ENCODE measurements at places on chromosomes 6 and 20. TPM values are rescaled to one million over a fixed set of nuclear protein-coding genes. Genes with fewer than 3 reads are reported as not detected.
A peak's percentile ranks its signal among the peaks of the same experiment; 100 is the strongest.

DNA sequence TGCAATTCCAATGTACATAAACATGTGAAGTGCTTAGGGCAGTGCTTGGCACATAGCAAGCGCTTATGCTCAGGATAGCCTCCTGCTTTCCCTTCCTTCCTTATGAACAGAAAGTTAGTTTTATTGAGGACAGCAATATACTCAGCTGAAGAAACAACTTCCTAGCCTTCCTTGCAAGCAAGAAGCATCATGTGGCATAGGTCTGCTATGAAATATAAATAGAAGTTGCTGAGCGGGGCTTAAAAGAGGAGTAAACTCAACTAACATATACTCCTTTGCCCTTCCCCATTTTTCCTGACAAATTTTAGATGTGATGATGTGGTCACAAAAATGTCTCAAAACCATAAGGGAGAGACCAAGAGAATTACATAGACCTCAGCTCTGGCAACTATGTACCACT is 98.9 kb downstream of the KIF16B start:
- no peak for DNase-seq

DNA sequence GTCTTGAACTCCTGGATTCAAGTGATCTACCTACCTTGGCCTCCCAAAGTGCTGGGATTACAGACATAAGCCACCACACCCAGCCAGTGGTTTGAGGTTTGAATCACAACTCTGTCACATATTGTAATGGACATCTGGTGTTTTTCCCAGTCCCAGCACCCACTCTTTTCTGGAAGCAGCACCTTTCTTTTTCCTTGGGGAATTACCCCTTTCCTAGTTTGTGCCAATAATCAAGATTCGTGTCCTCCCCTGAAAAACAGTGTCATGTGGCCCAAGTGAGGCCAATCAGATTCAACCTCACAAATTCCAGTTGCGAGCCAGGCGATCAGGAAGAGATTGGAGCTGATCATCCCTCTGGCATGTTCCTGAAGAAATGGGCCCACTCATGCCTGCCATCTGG is 71.7 kb upstream of the SGK1 start:
- no peak for DNase-seq

- DNase-seq, result no peak
Measured at GRCh38 chr6:83199173-83199862, 6.2 kb downstream of the RWDD2A start.

DNA sequence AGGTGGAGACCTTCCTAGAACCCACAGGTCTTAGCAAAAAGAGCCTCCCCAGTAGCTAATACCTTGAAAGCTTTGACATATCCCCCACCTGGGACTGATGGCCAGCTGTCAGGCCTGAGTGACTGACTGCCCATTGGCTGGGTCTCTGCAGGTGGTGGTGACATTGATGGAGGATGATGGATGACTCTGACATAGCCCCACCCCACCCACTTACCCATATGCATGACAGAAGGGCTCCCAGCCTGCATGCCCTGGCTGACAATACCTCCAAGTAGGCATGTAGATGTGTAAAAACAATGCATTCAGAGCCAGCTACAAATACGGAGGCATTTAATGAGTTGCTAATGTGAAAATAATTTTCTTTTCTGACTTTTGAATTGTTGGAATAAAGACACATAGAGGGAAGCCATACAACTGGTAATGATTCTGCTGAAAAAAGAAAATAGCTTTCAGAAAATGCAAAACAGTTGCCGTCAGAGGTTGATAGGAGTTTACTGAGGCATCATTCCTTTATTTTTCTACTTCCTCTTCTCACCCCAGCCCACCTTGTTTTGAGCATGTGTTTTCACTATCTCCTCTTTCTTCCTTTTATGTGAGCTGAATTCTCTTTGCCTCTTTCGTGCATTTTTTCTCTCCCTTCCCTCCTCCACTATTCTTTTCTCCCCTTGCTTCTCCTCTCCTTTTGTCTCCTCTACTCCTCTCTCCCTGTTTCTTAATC is 70.6 kb downstream of the OLIG3 start:
- DNase-seq, result no peak

TRIM10 gene
- 0.19 TPM for total RNA-seq

- DNase-seq, result no peak
Measured at GRCh38 chr20:47019121-47019824, 124.6 kb downstream of the EYA2 start.

- no peak for DNase-seq
Measured at GRCh38 chr20:58137236-58137635, 91.2 kb downstream of the ANKRD60 start.

DNA sequence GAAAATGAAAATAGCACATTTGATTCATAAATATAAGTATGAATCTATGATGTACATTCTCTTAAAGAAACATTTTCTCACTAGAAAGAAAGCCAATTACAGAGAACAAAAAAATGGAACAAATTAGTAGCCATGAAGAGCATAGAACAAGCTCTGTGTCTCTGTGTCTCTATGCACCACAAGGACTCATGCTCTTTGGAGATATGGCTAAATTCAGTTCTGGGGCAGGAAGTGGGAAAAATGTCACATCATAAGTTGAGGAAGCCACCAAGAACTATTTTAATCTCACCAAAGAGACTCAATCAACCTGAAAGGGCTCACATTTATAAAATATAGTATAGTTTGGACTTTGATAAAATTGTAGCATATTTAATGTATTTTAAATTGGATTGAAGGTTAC is 1259.8 kb upstream of the GJE1 start:
- no peak for DNase-seq

DNA sequence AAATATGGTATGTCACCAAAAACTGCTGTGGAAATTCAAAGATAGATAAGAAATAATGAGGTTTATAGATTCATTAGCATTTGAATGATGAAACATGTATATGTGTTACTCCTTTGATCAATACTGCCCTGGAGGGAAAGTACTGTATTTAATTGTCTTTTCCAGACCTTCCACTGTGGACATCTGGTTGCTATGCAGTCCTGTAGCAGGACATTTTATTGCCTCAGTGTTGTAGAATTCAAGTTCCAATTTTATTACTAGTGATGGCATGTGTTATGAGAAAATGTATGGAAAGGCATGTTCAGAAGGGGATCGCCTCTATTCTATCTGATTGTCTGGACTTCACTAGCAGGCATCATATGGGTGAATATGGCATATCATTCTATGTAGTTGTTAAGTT is 391.0 kb downstream of the TFAP2B start:
- no peak for DNase-seq

GPLD1 gene
- total RNA-seq, result 0.52 TPM

DNA sequence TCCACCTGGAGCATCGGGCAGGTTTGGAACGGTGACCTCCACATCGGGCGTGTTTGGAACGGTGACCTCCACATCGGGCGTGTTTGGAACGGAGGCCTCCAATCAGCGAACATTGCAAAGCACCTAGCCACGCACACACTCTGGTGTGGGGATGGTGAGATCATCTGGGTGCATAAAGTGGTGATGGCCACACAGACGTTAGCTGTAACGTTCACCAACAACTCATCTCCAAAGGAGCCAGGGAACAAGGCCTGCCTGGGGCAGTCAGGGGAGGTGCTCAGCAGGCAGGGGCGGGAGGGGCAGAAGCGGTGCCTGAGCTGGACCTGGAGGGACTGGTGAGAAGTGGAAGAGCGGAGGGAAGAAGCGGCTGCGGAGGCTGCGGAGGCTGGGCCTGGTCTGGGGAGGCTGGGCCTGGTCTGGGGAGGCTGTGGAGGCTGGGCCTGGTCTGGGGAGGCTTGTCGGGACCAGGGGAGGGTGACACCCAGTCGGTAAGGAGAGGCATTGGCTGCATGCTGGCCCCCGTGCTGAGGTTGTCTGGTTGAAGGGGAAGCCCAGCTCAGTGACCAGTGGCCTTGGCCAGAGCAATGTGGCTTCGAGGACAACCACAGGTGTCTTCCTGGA is 89.9 kb downstream of the PSMB1 start:
- DNase-seq, result no peak

LY6G6D gene
- not detected for total RNA-seq

DNA sequence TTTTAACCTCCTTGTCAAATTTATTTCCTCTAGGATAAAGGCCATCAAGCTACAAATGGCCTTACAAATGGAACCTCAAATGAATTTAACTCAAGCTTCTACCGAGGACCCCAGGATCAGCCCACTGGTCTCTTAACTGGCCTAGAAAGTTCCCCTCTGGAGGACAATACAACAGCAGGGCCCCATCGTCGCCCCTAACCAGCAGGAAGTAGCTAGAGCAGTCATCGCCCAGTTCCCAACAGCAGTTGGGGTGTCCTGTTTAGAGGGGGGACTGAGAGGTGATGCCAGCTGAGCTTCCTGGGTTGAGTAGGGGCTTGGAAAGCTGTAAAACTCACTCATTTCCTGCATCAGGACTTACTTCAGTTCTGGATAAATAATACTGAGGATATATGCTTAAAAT is 25.6 kb downstream of the CEP85L start:
- peak; percentile 31 for DNase-seq

ZNF311 gene
- 0.57 TPM for total RNA-seq

GRCh38 chr6:40764726-40765125 is 177.6 kb upstream of the LRFN2 start:
- DNase-seq, result no peak

- no peak for DNase-seq
Measured at GRCh38 chr6:111846066-111846465, 27.2 kb downstream of the FYN start.

DNA sequence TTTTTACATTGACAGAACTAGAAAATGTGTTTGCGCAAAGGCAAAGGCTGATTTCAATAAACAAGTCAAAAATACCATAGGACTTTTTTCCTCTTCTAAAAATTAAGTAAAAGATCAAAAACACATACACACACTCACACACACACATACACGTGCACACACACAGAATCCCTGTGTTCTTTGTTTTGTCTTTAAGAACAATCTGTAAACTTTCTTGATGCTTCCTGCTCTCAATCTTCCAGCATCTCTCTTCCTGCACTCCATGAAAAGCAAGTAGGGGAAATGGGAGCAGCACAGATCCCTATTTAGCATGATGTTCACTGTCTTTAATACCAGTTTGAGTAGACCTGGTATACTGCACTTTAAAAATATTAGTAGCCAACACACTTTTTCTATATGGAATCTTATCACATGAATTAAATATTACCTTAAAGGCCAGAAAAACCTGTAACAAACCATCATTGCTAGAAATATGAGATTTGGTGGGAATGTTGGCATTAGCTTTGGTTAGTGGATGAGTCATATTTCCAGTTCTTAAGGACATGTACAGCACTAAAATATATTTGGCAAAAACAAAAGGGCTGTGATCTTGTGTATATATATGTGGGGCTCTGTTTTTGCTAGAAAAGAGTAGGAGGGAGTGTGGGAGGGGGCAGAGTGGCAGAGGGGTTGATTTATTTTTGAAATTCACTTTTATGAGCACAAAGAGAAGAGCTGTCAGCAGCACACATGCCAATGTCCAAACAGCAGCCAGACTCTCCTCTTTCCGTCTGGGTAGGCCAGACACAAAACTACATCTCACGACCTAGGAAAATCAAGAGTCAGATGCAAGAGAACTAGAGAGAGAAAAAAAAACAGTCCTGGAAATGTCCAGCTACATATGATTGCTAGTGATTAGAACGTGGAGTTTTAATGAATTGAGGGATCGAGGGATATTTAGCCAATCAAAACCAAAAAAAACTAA is 4.6 kb downstream of the PTPRK start:
- no peak for DNase-seq

DNA sequence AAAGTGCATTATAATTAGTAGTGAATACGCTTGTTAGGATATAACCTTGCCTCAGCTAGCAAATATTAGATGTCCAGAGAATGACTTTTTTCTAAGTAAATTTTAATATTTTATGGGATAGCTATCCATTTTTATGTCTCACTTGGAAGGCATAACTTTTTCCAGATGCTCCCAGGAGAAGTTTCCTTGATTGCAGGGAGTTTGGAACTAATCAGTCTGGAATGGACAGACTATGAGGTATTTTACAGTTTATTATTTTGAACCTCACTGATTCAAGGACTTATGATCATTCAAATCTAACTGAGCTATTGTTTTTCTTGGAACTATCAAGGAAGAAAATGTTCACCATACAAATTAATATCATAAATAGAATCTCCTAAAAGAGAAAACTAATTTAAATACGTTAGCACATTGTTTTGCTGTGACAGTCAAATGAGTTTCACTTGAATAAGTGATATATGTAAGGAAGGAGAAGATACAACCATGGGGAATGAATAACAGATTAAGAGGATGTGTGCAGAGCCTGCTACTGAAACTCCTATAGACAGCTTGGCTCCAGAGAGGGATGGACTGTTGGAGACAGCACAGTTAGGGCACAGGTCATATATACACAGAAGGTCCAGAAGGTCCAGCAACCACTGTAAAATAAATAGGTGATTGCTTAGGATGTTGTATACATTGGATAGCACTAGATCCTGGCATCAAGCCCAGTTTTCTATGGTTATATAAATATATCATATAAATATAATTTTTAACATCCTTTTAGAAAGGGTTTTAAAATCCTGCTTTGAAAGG is 20.6 kb upstream of the LCA5 start:
- DNase-seq, result no peak

All from activated naive CD4-positive, alpha-beta T cell treated with anti-CD3 and anti-CD28 coated beads for 36 hours (primary cell).